ENCODE measurements at places on chromosomes 5 and 9.

- no peaks in the 10 kb centered on the region for H3K36me3 ChIP-seq
- no peak overlapping the region for H3K27ac ChIP-seq
- H3K27me3 ChIP-seq: no peaks in the 10 kb centered on the region
- no peak for DNase-seq
Observed at GRCh38 chr5:16540421-16540820, 74.8 kb upstream of the ZNF622 start.

DNA sequence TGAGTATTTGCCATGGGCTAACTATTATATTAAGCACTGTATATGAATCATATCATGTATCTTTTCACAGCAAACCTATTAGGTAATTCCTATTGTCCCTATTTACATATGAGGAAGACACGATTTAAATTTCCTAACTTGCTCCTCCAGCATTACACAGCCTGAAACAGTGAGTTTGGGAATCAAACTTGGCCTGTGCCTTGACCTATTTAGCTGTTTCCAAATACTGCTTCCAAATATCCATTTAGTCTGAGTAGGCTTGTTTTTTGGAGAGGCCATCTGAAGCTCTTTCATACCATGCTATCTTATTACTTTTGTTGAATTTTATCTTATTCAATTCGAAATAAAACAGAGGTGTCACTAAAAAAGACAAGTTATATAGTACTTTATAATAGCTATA lies 447.3 kb upstream of the MPDZ start:
- H3K27me3 ChIP-seq: no peaks in the 10 kb centered on the region
- H3K36me3 ChIP-seq: no peaks in the 10 kb centered on the region
- no peaks in the 10 kb centered on the region for H3K4me1 ChIP-seq
- H3K27ac ChIP-seq: no peak overlapping the region

DNA sequence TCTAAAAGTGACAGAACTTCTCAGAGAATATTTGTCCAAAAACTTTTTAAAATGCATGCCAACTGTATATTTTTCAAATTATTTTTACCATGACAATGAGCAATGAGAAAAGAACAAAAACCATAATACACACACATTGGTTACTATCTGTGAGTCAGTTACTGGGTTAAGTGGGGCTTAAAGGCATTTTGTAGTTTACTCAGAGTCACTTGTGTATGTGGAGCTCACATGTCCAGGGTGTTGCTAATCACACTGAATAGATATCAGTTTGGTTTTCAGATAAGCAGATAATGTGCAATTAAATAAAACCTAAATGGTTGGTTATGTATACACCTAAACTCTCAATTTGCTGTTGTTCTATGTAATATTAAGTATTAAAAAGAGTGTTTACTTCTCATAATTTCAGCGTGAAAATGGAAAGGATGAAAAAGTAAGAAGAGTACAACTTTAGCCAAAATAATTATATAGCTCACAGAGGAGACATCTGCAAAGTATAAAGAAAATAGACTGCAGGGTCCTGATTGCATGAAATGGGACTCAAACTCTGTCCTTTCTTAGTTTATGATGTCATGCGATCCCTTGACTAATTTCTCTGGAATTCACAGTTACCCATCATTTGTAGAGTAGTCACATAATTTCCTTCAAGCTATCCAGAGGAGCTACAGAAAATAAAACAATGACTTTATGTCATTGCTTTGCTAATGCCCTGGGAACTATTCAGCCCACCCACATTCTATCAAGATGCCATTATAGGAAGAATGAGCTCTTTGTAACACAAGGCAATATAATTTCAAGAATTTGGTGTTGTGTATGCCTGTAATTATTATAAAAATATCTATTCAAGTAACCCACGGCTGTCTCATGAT lies 388.0 kb upstream of the ZNF608 start:
- no peak overlapping the region for H3K4me3 ChIP-seq
- no peak overlapping the region for H3K27ac ChIP-seq
- no peaks in the 10 kb centered on the region for H3K36me3 ChIP-seq
- DNase-seq: no peak

DNA sequence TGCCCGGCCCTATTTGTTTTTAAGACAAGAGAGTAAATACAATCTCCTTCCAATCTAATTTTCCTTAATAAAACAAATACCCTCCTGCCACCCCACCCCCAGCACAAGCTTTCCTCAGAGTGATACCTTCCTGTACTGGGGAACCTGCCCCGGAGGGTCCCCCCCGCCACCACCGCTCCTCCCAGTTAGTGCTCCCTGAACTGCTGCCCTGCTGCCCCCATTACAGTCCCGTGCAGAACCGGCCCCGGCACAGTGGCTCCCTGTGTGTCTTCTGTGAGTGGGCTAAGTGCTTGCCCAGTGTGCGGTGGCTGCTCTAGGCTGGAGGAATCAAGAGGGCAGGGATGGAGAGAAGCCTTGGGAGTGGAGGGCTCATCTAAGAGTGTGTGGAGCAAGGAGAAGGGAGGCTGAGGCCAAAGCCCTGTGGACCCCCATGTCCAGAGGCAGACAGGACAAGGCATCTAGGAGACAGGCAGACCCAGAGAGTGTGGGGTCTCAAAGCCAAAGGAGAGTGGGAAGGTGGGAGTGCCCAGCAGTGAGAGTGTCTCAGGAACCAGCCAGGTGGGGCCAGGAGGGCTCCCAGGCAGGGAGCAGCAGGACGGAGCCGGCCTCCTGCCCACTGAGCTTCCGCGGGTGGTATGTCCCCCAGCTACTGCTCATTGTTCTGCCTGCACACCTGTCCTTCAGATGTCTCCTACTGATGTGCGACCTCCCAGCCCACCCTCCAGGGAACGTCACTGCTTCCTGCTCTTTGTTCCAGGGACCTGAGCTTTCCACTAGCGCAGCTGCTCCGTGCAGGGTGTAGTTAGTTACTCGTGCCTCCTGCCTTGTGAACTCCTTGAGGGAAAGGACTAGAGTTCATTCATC lies 129.0 kb downstream of the DAB2IP start:
- no peak overlapping the region for H3K27ac ChIP-seq
- H3K4me3 ChIP-seq: no peak overlapping the region
- no peak for DNase-seq
- peaks cover 9% of the 10 kb centered on the region for H3K4me1 ChIP-seq

DNA sequence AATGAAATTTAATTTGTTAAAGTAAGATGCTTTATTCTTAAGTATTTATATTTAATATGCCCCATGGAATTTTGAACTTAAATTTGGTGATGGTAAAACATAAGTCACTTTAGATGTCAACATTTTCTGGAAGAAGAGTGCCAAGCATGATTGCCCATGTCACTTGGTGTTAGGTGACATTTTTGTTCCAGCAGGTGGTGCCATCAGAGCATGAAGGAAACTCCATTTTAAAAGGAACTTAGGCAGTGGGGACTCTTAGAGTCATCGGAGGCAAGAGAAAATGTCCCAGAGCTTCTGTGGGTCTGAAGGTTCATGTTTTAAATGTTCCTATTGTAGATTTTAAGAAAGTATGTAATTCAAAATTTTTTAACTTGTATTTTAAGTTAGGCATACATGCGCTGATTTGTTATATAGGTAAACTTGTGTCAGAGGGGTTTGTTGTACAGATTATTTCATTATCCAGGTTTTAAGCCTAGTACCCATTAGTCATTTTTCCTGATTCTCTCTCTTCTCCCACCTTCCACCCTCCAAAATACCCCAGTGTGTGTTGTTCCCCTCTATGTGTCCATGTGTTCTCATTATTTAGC lies 789.3 kb downstream of the SEMA5A start:
- no peaks in the 10 kb centered on the region for H3K36me3 ChIP-seq
- DNase-seq: no peak
- no peak overlapping the region for H3K4me3 ChIP-seq
- H3K4me1 ChIP-seq: no peaks in the 10 kb centered on the region

GRCh38 chr5:167721926-167722440 lies 569.5 kb upstream of the WWC1 start:
- DNase-seq: no peak
- H3K27ac ChIP-seq: no peak overlapping the region
- H3K4me3 ChIP-seq: no peak overlapping the region
- H3K27me3 ChIP-seq: peaks cover 4% of the 10 kb centered on the region

- peak overlapping the region; percentile 11 for H3K4me3 ChIP-seq
- DNase-seq: peak; percentile 83
- H3K27ac ChIP-seq: peak overlapping the region; percentile 88
- peaks cover 29% of the 10 kb centered on the region for H3K4me1 ChIP-seq
- H3K27me3 ChIP-seq: no peaks in the 10 kb centered on the region
Observed at GRCh38 chr5:140595538-140596300, 31.1 kb downstream of the SLC35A4 start.

DNA sequence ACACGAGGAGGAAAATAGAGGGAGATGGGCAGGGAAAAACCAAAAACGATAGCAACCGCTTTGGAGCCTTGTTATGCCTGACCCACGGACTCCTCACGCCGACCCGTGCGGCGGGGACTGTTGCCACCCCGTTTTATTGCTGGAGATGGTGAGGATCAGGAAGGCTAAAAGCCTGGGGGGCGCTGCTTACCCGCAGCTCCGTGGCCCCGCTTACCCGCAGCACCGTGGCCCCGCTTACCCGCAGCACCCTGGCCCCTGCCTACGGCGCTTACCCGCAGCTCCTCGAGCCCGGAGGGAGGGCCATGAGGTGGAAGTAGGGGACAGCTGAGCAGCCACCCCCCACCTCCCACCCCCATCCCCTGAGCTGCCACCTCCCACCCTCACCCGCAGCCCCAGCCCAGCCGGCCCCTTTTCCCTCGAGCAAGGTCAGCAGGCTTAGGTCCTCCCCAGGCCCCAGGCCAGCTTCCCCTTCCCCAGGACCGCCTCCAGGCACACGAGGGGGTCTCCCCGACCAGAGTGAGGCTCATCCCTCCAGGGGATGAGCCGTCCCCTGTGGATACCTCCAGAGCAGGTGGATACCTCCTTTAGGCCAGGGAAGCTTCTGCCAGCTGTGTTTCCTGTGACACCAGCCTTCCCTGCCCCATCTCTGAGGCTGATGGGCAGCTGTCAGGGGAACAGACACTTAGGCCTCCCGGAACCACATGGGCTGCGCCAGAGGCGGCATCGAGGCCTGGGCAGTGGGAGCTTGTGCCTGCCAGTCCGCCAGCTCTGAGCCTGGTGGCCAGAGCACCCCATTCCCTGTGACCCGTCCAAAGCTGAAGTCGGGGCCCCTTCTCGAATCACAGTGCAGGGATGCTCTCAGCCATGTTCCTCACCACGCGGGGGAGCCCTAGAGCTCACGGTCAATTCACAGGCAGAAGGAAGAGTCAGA lies 92.3 kb downstream of the LMX1B start:
- H3K27me3 ChIP-seq: peaks cover 9% of the 10 kb centered on the region
- no peak overlapping the region for H3K27ac ChIP-seq
- no peaks in the 10 kb centered on the region for H3K4me1 ChIP-seq
- H3K36me3 ChIP-seq: no peaks in the 10 kb centered on the region
- no peak overlapping the region for H3K4me3 ChIP-seq

GRCh38 chr5:20486826-20487225 lies 498.8 kb upstream of the CDH18 start:
- no peak for DNase-seq
- H3K27ac ChIP-seq: no peak overlapping the region
- no peak overlapping the region for H3K4me3 ChIP-seq
- no peaks in the 10 kb centered on the region for H3K27me3 ChIP-seq

- no peak overlapping the region for H3K4me3 ChIP-seq
- DNase-seq: no peak
- no peak overlapping the region for H3K27ac ChIP-seq
- H3K4me1 ChIP-seq: no peaks in the 10 kb centered on the region
Observed at GRCh38 chr5:148932355-148932935, 106.0 kb downstream of the ADRB2 start.

GRCh38 chr9:117160254-117160653 lies 254.6 kb downstream of the ASTN2 start:
- no peak overlapping the region for H3K4me3 ChIP-seq
- no peaks in the 10 kb centered on the region for H3K27me3 ChIP-seq
- H3K4me1 ChIP-seq: no peaks in the 10 kb centered on the region
- H3K36me3 ChIP-seq: no peaks in the 10 kb centered on the region
- DNase-seq: no peak

DNA sequence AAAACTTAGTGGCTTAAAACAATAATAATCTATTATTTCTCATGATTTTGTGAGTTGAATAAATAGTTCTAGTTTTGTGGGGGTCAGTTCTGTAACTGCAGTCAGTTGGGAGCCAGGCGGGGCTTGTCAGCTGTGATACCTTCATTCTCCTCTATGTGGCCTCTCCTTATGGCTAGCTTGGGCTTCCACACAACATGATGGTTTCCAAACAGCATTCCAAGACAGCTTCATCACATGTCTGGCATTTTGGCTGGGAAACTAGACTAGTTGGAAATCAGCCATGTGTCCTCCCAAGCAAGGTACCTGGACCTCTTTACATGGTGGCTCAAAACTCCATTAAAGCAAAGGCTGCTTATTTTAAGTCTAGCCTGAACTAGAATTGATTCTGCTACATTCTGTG lies 61.4 kb upstream of the RANBP3L start:
- H3K4me1 ChIP-seq: peaks cover 15% of the 10 kb centered on the region
- no peaks in the 10 kb centered on the region for H3K36me3 ChIP-seq
- no peaks in the 10 kb centered on the region for H3K27me3 ChIP-seq

- no peaks in the 10 kb centered on the region for H3K4me1 ChIP-seq
- H3K36me3 ChIP-seq: no peaks in the 10 kb centered on the region
- peak; percentile 36 for DNase-seq
- no peak within 1 kb of the TSS for H3K27ac ChIP-seq
Observed at GRCh38 chr9:109166771-109167601, at the start of gene FRRS1L. Gene FRRS1L, minus strand, starts transcription at chr9:109167249. Its CDS starts 111 bp downstream, at chr9:109167138.

- no peaks in the 10 kb centered on the region for H3K4me1 ChIP-seq
- H3K4me3 ChIP-seq: no peak overlapping the region
- H3K27me3 ChIP-seq: no peaks in the 10 kb centered on the region
Observed at GRCh38 chr9:131492070-131492469, 10.6 kb upstream of the POMT1 start.

DNA sequence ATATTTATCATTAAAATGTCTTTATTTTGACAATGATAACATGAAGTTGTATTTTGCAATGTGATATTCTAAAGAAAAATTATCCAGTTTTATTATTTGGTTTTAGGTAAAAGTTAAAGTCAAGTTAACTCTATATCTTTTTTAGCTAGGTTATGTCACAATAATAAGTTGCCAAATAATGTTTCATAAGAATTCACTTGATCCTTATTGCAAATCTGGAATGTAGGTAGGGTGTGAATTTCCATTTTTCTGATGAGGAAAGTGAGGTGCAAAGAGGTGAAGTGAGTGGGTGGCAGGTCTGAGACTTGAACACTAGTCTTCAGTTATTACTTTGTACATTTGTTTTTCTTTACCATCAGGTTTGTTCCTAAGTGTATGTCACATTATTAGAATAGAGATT lies 21.5 kb downstream of the SPINK5 start:
- DNase-seq: no peak
- no peak overlapping the region for H3K27ac ChIP-seq
- no peak overlapping the region for H3K4me3 ChIP-seq
- H3K36me3 ChIP-seq: no peaks in the 10 kb centered on the region

DNA sequence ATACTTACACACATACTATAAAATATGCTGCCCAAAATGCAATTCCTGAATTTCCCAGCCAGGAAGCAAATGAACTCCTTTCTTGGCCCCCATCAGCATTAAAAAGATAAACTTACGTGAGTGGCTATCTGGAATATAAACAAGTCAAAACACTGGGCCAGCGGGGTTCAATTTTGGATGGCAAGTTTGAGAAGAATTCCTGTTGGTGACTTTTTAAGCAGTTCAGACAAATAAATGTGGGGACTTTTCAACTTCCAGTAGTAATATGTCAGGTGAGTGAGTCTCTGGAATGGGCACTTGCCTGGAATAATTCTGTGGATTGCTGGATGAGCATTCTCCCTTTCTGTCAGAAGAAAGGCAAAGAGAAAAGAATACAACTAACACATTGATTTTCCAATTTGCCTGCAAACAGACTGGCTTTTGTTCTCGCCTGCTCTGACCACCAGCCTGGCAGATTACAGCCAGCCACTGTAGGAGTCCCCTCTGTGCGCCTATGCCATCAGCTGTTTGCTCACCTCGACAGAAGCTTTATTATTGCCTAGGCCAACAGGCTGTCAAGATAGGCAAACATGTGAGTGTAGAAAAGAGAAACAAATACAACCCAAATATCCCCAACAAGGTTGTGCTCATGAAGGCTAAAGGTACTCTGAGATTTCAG lies 78.6 kb downstream of the MRPS27 start:
- no peak overlapping the region for H3K4me3 ChIP-seq
- no peaks in the 10 kb centered on the region for H3K36me3 ChIP-seq
- H3K4me1 ChIP-seq: peaks cover 15% of the 10 kb centered on the region
- no peak overlapping the region for H3K27ac ChIP-seq

All from adrenal gland (tissue), 19 donors.